ENCODE measurements at places on chromosomes 6 and 20.

DNA sequence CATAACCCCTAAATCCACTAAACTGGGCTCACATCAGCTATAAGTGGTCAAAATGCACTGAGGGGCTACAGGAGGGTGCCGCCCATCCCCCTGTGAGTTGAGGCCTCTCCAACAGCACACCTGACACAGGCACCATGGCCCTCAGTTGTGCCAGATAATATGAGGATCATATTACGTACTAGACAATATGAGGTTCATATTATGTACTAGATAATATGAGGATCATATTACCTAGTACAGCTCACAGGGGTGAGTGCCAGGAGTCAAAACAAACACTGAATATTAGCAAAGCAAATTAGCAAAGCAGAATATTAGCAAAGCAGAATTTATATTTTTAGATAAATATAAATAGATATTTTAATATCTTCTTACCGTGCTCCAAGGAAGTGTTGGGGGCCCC, 35.3 kb downstream of the CD24 start:
- no peak for DNase-seq

GRCh38 chr6:4271761-4272470, 136.5 kb upstream of the ECI2 start:
- no peak for DNase-seq

GRCh38 chr20:9166153-9166780, 97.4 kb downstream of the PLCB4 start:
- no peak for DNase-seq

DNA sequence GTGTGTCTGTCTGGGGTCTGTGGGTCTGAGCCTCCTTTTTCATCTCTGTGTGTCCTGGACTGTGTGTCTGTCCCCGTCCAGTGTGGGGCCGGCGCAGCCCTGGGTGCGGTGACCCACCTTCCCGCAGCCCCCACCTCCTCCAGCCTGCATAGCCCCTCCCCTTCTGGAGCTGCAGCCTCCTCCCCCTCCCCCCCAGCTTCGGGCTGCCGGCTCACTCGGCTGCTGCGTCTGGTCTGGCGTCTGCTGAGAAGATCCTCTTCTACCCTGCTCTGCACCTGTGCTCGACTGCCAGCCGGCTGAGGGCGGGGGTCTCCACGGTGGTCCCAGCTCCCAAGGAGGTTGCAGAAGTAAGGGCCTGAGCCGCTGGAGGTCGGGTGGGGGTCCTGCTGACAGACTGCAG, 7.6 kb upstream of the LKAAEAR1 start:
- no peak for DNase-seq

DNA sequence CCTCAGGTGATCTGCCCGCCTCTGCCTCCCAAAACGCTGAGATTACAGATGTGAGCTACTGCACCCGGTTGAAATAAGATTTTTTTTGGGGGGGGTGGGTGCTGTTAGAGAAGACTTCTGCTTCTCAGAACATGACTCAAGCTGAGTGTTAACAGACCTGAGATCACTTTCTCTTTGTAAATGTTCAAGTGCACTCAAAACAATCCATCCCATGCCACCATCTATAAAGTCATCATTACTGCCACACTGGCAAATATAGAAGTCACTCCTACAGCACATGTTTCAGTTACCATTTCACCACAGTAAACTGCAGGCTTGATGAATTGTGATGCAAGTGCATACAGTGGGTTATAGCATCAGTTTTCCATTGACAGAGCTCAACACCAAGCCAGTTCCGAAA, 9.0 kb downstream of the VPS16 start:
- DNase-seq = no peak

DNA sequence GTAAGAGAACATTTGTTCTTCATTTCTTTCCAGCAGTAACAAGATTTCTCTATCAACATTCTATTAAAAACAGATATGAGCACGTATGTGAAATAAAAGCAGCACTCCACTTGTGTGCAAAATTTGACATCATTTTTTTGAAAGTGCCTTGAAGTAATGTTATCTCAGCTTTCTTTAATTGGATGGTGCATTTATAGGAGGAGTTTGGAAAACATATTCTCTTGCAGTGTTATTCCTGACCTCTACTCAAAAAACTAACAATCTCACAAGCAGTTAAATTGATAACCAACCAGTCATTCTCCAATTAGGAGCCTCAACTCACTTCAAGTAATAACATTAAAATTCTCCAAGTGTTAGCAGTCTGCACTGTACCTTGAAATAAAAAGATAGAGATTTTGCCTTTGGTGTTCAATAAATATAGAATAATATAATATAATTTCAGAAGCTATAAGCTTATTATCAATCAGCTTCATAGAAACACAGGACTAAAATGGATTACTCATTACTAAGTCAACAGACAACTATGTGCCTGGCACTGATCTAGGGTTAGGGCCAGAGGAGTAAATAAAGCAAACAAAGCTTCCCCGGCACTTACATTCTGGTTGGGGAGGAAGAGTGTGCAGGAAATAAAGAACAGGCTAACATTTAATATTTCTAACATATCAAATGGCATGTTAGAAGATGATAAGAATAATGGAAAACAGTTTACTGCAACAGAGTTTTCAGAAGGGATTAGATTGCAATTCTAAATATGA, 149.0 kb upstream of the SGK1 start:
- DNase-seq = no peak

DNA sequence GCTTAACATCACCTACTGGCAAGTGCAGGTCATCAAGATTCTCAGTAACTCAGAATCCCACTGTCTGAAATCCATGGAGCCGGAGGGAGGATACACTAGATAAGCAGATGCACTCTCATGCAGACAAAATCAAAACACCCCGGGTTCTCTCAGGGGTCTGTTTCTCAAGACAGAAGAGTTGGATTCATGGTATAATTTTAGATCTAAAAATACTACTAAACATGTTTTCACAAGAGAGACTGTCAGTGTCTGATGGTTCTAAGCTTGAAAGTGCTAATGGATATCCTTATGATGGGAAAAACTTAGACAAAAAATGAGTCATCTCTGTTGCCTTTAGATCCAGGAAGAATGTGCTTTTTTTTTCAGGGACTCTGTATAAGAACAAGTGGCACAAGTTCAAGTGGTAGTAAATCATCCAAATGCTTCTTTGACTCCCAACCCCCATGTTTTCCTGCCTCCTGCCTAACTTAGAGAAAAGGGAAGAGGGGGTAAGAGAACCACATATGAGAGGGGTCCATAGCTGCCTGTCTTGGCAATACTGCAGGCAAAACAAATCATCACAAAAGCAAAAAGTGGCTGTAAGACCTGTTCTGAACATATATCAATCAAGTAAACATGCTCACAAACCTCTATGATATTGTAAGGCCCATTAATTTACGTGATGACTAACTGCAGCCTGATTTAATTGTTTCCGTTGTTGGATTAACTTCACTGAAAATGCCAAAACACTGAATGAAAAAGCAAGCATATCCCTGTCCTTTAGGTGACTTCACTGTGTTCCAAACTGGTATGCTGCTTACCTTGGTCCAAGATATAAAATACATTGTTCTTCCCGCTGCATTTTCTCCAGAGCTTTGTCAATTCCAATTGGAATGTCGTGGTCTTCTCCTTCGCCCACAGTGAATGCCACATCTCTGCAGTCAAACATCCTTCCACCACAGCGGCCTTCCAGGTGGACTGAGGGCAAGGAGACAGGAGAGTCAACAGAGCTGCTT, 84.0 kb upstream of the TULP1 start:
- DNase-seq = no peak

- no peak for DNase-seq
These were observed 27.2 kb upstream of the DEFB125 start for GRCh38 chr20:60035-60918.

DNA sequence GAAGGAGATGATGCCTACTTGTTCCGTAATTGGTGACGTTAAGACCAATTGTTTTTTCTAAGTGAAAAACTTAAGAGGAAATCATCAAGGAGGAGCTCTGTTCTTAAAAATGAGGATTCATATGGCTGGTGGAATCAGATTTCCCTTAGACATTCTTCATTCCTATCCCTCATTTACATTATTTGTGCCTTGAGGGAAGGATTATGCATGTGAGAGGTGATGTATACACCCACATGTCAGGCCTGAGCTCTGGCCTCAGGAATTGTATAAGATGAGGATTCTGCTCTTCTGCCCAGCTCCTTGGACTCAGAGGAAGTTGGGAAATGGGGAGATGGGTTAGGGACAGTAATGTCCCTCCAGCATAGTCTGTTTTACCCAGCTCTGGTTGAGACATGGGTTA, 42.3 kb downstream of the SCP2D1 start:
- no peak for DNase-seq

DNA sequence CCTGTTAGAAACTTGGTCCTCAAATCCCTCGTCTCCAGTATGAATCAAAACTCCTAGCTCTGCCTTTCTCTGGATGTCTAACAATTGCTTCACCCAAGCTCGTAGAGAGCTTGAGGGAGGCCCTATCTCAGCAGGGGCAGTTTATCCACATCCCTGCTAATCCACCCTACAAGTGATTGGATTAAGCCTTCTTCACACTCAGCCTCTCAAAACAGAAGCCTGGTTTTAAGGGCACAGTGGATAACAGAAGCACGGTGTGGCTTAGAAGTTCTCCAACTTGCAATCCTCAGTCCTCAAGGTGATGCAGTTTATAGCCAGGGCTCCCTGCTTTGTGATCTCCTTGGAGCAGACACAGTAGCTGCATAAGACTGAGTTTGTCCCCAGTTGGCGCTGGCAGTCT, 383.9 kb downstream of the KIF16B start:
- DNase-seq = no peak

DNA sequence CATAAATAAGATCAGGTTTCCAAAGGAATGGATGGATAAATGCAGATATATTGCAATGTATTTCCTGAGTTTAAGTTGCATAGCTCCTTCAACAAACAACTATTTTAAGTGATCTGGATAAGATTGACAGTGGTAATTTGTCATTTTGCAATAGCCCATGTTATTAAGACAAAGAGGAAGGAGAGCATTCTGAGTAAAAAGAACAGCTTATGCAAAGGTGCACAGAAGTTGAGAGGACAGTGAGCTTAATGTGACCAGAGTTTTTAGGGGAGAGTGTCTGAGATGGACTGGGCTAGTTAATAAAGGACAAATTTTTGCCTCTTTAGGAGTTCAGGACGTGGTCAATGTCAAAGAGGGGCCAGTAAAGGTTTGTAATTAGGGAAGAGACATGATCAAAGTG, 48.8 kb upstream of the FBXO30 start:
- no peak for DNase-seq

GRCh38 chr6:125192610-125192930, 39.0 kb downstream of the TPD52L1 start:
- no peak for DNase-seq

- no peak for DNase-seq
These were observed 457.2 kb downstream of the KIF16B start for GRCh38 chr20:16115911-16116552.

- DNase-seq = no peak
These were observed 215.4 kb upstream of the RUNX2 start for GRCh38 chr6:45112711-45113110.

- DNase-seq = no peak
These were observed 33.2 kb downstream of the PSMG4 start for GRCh38 chr6:3291987-3292386.

Measured in activated CD4-positive, alpha-beta memory T cell treated with anti-CD3 and anti-CD28 coated beads, Interleukin-2, amount 10 ng/mL, durations not matched to agents 7 days and 5 days (primary cell).